ENCODE measurements at places on chromosomes 4 and X.

GRCh38 chr4:2939383-2940243 is 23.6 kb downstream of the NOP14 start:
- DNase-seq, result no peak

DNA sequence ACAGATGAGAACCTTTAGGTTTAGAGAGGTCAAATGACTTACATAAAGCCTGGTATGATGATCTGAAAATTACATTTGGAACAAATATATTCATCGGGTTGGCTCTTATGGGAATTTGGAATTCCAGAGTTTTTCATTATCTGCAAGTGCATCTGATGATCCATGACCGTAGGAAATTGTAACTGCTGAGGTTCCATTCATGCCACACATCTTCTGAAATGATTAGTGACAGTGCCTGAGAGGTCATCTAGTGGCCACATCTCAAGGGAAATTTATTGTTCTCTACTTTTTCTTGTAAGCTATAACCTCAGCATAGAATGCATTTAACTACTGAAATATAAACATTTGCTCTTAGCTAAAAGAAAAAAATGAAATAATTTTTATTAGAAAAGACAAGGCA is 105.8 kb upstream of the NWD2 start:
- DNase-seq, result no peak

DNA sequence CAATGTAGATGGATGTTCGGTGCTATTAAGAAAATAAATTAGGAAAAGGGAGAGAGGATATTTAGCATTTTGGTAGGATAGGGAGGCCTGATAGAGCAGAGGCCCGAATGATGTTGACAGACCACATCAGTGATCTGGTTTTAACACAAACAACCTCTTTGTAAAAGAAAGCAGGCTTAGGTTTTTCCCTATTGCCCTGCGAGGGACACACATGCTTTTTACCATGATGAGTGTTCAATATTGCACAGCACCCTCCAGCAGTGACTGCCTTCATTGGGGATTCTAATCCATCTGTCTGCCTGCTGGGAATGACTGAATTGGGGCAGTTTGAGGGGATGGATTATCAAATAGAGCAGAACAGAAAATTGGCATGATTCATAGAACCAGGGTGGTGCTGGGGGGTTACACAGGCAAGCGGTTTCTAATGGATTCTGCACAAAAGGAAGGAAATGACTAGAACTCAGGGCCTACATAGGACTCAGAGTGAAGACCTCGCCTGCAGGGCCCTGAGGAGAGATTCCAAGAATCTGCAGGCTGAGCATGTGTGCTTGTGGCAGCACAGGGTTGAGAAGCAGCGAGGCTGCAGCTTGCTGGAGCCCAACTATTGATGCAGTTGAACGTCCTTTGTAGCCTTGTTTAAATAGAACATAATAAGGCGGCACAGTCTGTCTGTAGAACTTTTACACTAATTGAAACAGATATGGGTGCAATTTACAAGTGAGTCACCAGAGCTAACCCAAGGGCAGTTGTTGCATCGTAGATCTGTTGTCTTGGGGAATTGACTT is 58.0 kb downstream of the RHOH start:
- no peak for DNase-seq

GRCh38 chrX:133908223-133908955 is 77.0 kb downstream of the GPC3 start:
- no peak for DNase-seq

DNA sequence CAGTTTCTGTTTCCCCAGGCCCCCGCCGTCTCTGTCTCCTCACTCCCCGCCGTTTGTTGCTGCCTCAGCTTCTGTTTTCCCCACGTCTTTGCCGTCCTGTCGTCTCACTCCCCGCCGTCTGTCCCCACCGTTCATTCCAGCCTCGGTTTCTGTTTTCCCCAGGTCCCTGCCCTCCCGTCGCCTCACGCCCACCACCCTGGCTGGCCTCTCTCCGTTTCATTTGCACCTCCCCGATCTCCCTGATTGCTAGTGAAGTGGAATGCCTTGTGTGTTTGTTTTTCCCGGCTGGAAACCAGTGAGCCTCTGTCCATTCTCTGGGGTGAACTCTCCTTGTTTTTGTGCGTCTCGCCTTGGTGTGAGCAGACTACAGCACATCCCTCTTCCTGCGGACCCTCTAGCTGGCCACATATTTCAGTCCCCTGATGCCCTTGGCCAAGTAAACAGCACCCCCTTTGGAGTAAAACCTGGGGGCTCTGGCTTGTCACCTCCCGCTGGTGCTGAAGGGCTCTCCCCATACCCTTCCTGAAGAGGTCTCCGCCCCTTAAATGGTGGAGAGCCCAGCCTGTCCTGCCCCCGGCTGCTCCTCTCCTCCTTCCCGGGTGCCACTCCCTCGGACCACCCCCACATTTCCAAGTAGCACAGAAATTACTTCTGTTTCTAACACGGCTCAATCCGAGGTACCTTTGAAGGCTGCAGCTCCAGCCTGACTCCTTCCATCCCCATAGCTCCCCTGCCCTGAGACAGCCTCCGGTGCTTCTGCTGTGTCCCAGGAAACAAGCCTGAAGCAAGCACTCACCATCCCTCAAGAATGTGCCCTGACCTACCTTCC is 13.2 kb downstream of the TMEM175 start:
- DNase-seq, result no peak

DNA sequence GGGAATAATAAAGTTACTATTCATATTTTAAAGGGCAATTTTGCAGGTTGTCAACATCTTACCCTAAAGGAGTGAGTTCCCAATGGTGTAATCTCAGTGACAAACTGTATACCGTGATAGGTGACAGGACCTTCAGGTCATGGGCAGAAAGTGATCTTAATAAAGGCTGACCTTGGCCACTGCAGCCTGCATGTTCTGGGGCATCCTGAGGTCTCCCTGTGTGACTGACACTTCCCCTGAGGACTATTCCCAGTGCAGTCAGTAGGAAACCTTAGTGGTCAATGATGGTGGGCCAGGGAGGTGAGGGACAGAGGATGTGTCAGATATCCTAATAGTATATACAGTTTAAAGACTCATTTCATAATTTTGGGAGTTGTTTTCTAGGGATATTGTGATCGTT is 137.2 kb downstream of the SHROOM3 start:
- no peak for DNase-seq

GRCh38 chrX:121456315-121456714 is 408.9 kb downstream of the GLUD2 start:
- no peak for DNase-seq

DNA sequence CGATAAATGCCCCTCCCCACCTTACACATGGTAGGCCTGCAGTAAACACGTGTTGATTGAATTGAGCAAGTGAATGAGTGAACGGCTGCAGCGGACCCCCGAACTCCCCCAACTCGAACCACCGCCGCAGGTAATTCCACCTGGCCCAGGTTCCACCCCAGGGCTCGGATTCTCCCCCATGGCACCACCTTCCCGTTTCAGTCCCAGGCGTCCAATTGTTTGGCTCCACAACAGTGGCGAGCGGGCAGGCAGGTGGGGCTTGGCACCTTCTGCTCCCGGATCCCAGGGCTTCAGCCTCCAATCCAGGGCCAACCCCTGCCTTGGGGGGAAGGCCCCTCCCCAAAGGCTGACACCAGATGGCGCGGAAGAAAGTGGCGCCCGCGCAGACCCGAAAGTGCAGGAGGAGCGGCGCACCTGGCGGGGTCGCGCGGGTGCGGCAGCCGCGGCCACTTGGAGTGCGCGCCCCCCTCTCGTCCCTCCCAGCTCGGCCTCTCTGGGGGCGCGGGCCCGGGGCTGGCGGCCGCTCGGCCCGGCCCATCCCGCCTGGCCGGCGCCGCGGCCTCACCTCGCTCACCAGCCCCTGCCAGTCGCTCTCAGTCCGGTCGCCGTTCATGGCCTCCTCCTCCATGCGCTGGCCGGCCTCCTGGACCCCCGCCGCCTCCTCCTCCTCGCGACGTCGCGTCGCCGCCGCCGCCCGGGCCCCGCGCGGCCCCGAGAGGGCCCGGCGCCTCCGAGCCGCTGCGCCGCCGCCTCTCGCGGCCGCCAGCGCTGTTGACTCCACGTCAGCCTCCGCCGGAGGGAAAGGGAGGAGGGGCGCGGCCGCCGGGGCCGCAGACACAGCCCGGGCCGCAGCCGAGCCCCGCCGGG is at the start of gene CCDC149:
Gene CCDC149, minus strand, starts transcription at position 791 of the 867 bp plus-strand sequence. Its CDS starts 178 bp downstream, at position 613.
- no peak for DNase-seq

DNA sequence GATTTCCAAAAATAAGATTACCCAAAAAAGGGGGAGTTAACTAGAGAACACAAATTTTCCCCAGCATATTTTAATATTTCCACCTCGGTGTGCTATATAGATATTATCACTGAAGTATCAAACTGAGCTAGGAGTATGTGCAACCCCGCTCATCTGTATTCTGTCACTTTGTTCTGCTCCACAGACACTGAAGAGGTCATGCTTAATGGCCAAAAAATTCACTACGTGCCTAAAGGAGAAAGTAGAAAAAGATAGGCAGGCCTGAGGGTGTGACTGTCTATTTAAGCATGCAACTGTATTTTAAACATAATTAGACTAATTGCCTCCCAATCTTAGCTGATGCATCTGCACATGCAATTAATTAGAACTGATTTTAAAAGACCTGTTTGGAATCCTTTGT is 24.5 kb downstream of the SH3RF1 start:
- DNase-seq, result no peak

- DNase-seq, result no peak
Observed at GRCh38 chr4:14856062-14856933, 146.0 kb upstream of the CPEB2 start.

- no peak for DNase-seq
Observed at GRCh38 chr4:147104768-147105167, 159.1 kb upstream of the TTC29 start.

GRCh38 chrX:22090181-22090580 is 58.1 kb downstream of the PHEX start:
- DNase-seq, result no peak

- DNase-seq, result no peak
Observed at GRCh38 chrX:14690553-14690952, 161.2 kb downstream of the GLRA2 start.

DNA sequence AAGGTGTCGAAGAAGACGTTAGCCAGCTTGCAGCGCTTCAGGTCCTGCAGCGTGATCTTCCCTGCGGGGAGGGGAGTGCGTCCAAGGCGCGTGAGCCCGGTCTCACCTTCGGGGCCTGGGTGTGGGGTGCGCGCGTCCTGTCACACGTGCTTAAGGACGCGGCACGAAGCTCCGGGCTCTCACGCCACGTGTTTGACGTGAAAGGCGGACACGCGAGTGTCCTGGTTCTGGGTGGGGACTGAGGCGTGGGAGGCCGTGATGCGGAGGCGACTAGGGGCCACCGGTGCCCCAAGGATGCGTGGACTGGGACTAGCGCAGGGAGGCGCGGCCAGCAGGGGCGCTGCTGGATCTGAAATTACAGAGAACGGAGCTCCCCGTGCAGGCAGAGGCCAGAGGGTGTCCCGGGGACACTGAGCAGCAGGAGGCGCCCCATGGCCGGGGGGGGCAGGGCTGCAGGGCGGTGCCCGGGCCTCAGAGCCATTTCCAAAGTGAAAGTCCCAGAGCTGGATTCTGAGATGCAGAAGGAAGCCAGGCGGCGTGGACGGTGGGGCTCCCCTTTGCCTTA is 20.3 kb upstream of the GTPBP6 start:
- DNase-seq, result no peak

DNA sequence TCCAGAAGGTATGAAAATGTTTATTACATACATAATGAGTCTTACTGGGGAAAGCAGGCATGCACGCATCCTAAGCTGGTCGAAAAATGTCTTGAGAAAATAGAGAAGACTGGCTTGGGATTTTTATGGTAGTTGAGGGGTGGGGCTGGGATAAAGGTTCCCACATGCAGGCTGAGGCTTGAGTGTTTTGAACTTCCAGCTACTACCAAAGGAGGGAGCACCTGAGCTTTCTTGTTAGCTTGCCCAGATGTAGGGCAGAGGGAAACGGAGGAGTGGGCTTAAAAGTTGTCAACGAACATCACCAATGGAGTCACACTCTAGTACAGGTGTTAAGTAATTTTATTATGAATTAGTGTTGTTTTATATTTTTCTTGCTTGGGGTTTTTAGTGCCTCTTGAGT is 39.6 kb upstream of the SRPX start:
- no peak for DNase-seq

DNA sequence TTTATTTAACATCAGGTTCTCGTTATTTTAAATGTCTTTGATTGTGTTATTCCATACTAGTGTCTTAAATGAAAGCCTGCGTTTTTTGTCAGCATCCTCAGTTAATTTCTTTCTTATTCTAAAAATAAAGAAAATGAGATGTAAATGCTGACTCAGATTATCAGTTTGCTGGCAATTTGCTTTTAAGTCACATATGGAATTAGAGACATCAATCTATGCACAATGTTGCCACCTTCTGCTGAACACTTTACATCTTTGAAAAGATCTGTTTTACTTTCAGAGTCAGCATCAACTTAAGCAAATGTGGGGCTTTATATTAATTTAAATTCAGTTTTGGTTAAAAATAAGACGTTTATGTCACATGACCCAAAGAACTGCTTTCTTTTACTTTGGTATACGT is 99.2 kb downstream of the ADGRL3 start:
- DNase-seq, result no peak

DNA sequence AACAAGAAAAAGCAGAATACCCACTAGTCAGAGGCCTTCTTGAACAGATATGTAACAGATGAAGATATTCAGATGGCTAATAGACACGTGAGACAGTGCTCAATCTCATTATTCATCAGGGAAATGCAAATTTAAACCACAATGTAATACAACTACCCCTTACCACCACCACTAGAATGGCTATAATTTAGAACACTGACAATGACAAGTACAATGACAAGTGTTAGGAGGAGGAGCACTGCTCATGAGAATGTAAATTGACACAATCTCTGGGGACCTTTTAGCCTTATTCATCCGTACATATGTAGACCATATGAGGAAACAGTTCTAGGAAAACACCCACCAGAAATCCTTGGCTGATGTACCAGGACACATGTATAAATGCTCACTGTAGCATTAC is 13.1 kb downstream of the ZNF81 start:
- DNase-seq, result no peak

DNA sequence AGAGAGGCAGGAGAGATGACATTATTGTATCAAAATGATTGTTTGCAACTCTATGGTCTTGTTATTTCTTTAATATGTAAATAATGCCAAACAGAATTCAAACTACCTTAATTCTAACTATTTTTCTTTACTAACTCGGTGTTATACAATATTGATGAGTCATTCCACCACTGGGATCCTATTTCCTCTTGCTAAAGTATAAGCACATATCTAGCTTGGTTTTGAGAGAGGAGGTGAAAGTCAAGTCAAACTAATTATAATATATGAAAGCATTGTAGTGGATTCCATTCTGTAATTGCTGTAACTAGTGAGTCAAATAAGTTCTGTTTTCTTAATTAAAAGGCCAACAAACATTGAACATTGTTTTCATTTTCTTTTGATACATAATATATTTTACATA is 837.6 kb downstream of the PDHA2 start:
- no peak for DNase-seq

DNA sequence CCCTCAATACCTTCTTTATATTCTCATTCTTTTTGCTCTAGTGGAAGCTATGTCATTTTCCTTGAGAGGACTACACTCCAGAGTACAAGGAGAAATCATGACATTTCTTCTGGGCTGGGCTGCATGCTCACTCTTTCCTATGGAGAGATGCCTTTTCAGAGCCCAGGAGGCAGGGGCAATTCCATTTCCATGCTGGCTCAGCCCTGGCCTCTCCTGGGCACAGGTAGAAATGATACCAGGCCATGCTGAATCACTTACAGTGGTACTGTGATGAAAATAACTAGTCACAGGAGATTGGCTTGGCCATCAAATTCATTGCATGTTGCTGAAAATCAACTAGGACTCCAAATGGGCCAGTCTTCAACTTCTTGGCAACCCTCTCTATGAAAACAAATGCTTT is 34.0 kb upstream of the PPARGC1A start:
- no peak for DNase-seq

Data from stimulated activated CD8-positive, alpha-beta memory T cell treated with anti-CD3 and anti-CD28 coated beads, Interleukin-7, amount 100 ng/mL, for 1 hour (primary cell).